Activated CD4-positive, alpha-beta T cell treated with anti-CD3 and anti-CD28 coated beads, Interleukin-2, amount 10 ng/mL, durations not matched to agents 7 days and 5 days (primary cell): ENCODE measurements at places on chromosomes 16 and 17. TPM values are rescaled to one million over a fixed set of nuclear protein-coding genes. Genes with fewer than 3 reads are reported as not detected.

KRT33B gene
- not detected for total RNA-seq

- no peaks in the 10 kb centered on the region for H3K27me3 ChIP-seq
- DNase-seq = no peak
- H3K27ac ChIP-seq = no peak overlapping the region
- H3K4me3 ChIP-seq = no peak overlapping the region
- H3K4me1 ChIP-seq = peaks cover 63% of the 10 kb centered on the region
Observed at GRCh38 chr17:27521281-27522027, 65.2 kb downstream of the KSR1 start.

GRCh38 chr16:48534601-48535340 is 75.2 kb downstream of the N4BP1 start:
- H3K27me3 ChIP-seq = no peaks in the 10 kb centered on the region
- H3K27ac ChIP-seq = no peak overlapping the region
- DNase-seq = no peak
- H3K36me3 ChIP-seq = peaks cover 10% of the 10 kb centered on the region
- H3K4me3 ChIP-seq = no peak overlapping the region
- peaks cover 19% of the 10 kb centered on the region for H3K4me1 ChIP-seq

PRRT2 gene
- total RNA-seq = 0.98 TPM

EPOP gene
- total RNA-seq = 7.5 TPM

DNA sequence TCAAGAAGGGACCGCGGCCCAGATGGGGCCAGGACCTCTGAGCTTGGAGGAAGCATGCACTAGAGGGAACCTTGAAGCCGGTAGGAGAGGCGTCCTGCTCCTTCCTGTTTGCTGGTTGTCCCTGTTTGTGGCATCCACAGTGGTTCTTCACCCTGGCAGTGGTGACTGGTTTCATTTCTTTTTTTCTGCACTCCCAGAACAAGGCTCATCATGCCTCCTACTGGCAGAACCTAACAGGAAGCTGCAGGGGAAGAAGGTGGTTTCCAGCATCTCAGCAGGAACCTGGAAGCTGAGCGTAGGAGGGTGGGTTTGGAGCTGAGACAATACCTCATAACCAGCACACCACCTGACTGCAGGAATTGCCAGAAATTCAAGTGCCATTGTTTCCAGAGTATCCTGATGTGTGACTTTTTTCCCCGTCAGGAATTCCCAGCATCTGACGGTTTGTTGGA is 5.8 kb downstream of the TMEM231 start:
- no peak overlapping the region for H3K27ac ChIP-seq
- H3K4me3 ChIP-seq = no peak overlapping the region
- peak; percentile 54 for DNase-seq
- no peaks in the 10 kb centered on the region for H3K36me3 ChIP-seq
- peaks cover 12% of the 10 kb centered on the region for H3K27me3 ChIP-seq

DNA sequence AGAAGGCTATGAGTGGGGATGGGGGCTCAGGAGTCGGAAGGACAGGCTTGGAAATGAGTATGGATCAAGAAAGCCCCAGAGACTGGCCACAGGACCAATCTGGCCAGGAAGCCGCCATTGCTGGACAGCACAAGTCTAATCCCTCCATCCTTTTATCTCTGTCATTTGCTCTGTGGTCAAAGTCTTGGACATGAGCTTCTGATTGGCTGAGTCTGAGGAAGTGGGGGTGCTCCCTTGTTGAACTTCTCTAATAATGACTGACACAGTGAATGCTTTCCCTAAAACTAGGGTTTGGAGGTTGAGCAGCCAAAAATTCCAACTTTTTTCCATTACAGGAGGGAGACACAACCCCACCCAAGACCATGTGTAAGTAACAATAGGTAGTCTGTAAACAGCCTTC is 97.4 kb downstream of the MARF1 start:
- no peaks in the 10 kb centered on the region for H3K36me3 ChIP-seq
- no peaks in the 10 kb centered on the region for H3K4me1 ChIP-seq
- no peaks in the 10 kb centered on the region for H3K27me3 ChIP-seq
- no peak overlapping the region for H3K4me3 ChIP-seq
- no peak overlapping the region for H3K27ac ChIP-seq

CARD14 gene
- not detected for total RNA-seq

TMEM220 gene
- total RNA-seq = 0.42 TPM

- H3K27me3 ChIP-seq = no peaks in the 10 kb centered on the region
- no peak overlapping the region for H3K4me3 ChIP-seq
- peaks cover 70% of the 10 kb centered on the region for H3K4me1 ChIP-seq
Observed at GRCh38 chr17:27572665-27573064, 58.3 kb upstream of the LGALS9 start.

- no peak overlapping the region for H3K4me3 ChIP-seq
- peaks cover 9% of the 10 kb centered on the region for H3K4me1 ChIP-seq
- H3K27me3 ChIP-seq = no peaks in the 10 kb centered on the region
- peaks cover 24% of the 10 kb centered on the region for H3K36me3 ChIP-seq
- H3K27ac ChIP-seq = no peak overlapping the region
- DNase-seq = no peak
Observed at GRCh38 chr17:76568811-76569221, 16.8 kb downstream of the ST6GALNAC2 start.

- H3K36me3 ChIP-seq = peaks cover 15% of the 10 kb centered on the region
- DNase-seq = no peak
- peak overlapping the region; percentile 66 for H3K27ac ChIP-seq
- H3K4me3 ChIP-seq = peak overlapping the region; percentile 88
- peaks cover 22% of the 10 kb centered on the region for H3K4me1 ChIP-seq
Observed at GRCh38 chr17:81516439-81516838, 3.8 kb upstream of the ACTG1 start.

DNA sequence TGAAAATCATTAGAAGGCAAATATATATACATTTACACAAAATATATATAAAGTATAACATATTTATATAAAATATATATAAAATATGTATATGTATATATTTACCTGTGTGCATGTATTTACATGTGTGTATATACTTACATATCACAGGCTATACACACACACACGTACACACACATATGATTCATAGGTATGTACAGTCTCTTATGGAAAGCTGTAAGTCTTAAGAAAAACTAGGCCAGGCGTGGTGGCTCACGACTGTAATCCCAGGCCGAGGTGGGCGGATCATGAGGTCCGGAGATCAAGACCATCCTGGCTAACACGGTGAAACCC is 14.7 kb downstream of the TOM1L2 start:
- peak overlapping the region; percentile 19 for H3K4me3 ChIP-seq
- no peaks in the 10 kb centered on the region for H3K27me3 ChIP-seq
- H3K4me1 ChIP-seq = peaks cover 70% of the 10 kb centered on the region

APOBR gene
- 21.4 TPM for total RNA-seq

- H3K27ac ChIP-seq = peak overlapping the region; percentile 89
- H3K4me3 ChIP-seq = peak overlapping the region; percentile 89
- no peaks in the 10 kb centered on the region for H3K27me3 ChIP-seq
- H3K36me3 ChIP-seq = peaks cover 11% of the 10 kb centered on the region
Observed at GRCh38 chr16:88649924-88650748, 717 bp downstream of the CYBA start.

BRCA1 gene
- total RNA-seq = 67.4 TPM

DNA sequence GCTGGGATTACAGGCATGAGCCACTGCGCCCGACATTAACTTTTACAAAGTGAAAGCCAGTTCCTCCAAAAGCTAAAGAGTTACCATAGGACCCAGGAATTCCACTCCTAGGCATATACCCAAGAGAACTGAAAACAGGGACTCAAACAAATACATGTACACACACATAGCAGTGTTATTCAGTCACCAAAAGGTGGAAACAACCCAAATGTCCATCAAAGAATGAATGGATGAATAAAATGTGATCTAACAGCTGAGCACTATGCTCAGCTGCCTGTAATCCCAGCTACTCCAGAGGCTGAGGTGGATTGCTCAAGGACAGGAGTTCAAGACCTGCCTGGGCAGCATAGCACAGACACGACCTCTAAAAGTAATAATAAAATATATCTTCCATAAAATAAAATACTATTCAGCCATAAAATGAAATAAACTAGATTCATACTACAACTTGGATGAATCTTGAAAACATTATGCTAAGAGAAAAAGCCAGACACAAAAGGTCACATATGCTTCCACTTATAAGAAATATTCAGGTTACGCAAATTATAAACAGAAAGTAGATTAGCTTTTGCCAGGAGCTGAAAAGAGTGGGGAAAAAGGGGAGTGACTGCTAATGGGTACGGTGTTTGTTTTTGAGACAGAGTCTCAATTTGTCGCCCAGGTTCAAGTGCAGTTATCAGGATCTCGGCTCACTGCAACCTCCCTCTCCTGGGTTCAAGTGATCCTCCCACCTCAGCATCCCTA is 9.3 kb upstream of the USP7 start:
- peaks cover 14% of the 10 kb centered on the region for H3K27me3 ChIP-seq
- no peaks in the 10 kb centered on the region for H3K36me3 ChIP-seq
- no peak overlapping the region for H3K4me3 ChIP-seq
- no peak for DNase-seq
- no peaks in the 10 kb centered on the region for H3K4me1 ChIP-seq

DNA sequence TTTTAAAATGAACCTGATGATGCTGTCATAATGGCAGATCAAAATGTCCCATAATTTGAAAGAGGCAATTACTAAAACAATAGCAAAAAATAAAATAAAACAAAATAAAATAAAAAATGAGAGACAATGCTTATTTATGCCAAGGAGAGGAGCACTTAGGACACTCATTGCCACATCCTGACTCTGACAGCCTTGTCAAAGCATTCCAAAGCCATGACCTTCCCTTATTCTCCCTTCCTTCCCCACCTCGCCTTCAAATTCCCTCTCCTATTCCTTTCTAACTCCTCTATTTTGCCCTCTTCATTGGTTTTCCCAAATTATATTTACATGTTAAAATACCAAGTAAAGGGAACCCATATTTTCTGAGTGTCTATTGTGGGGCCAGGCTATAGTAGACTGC is 220.0 kb downstream of the CDH13 start:
- DNase-seq = no peak
- no peak overlapping the region for H3K27ac ChIP-seq
- H3K4me1 ChIP-seq = no peaks in the 10 kb centered on the region
- no peaks in the 10 kb centered on the region for H3K27me3 ChIP-seq
- H3K4me3 ChIP-seq = no peak overlapping the region

DNA sequence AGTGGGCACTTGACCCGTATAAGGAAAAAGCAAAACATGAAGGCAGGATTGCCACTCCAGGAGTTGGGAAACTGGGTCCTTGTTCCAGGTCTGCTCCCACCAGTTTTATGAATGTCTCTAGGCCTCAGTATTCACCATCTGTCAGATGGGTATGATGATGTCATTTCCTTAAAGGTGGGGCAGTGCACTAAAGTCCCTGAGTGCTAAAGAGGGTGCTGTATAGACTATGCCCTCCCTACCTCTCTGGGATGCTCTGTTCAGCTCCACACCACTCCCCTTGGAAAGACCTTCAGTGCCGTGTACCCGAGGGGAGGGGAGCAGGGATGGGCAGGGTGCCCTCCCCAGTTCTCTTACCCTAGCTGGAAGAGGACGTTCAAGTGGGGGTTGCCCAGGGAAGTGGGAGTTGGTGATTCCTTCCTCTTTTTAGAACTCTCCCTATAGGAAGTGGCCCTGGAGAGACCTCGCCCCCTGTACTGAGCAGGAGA is 2.2 kb downstream of the LASP1 start:
- peak overlapping the region; percentile 90 for H3K4me3 ChIP-seq
- H3K27ac ChIP-seq = peak overlapping the region; percentile 88
- H3K4me1 ChIP-seq = peaks cover 72% of the 10 kb centered on the region
- H3K27me3 ChIP-seq = no peaks in the 10 kb centered on the region

GRCh38 chr16:12208341-12209035 is 232.0 kb downstream of the SNX29 start:
- no peak overlapping the region for H3K27ac ChIP-seq
- no peak overlapping the region for H3K4me3 ChIP-seq
- no peaks in the 10 kb centered on the region for H3K36me3 ChIP-seq

DNA sequence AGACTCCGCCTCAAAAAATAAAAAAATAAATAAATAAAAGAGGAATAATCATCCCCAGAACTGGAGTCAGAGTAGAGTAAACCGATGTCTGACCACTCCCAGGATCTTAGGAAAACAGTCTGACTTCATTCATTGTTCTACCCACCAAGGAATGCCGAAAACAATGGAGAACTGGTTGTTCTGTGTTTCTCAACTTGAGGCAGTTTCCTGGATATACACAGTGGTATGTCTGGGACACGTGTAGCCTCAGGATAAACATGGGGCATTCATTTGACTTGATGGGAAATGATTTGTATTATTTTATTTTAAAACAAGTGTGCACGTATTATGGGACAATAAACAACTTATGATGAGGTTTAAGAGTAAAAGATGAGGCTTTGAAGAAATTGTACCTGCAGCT is 32.8 kb upstream of the PAFAH1B1 start:
- H3K27me3 ChIP-seq = peaks cover 3% of the 10 kb centered on the region
- no peak overlapping the region for H3K27ac ChIP-seq
- DNase-seq = no peak
- H3K4me1 ChIP-seq = peaks cover 6% of the 10 kb centered on the region
- no peaks in the 10 kb centered on the region for H3K36me3 ChIP-seq

DNA sequence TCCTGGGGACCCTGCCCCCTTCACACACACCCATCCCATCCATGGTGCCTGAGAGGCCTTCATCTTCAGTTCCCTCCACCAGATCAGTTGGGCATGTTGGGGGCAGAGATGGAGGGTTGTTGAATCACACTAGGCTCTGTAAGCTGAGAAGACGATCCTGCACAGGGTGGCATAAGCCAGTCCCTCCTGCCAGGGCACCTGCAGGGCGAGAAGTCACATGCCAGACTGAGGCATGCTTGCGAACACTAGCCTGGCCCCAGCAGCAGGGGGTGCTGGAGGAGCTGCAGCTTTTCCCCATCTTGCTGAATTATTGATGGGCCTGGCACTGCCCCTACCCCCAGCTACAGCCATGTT is 6.1 kb upstream of the TBX2 start:
- H3K27ac ChIP-seq = no peak overlapping the region
- peaks cover 30% of the 10 kb centered on the region for H3K27me3 ChIP-seq
- peaks cover 7% of the 10 kb centered on the region for H3K4me1 ChIP-seq
- DNase-seq = no peak
- H3K4me3 ChIP-seq = no peak overlapping the region
- H3K36me3 ChIP-seq = no peaks in the 10 kb centered on the region

DNA sequence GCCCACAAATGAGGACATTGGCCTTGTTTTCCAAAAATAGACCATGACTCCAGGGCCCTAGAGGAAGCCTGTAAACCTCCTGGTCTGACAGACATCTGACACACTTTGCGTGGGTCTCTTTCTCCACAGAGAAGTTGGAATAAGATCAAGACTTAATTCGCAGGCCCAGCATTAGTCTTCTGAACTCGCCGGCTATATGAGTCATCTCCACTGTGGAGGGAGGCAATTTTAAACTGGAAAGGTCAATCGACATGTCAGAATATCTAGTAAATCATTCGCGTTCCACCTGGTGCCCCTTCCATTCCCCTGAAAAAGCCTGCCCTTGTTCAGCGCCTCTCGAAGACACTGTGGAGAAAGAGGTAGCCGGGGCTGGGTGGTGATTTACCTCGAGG is 140.1 kb downstream of the CLEC16A start:
- peaks cover 86% of the 10 kb centered on the region for H3K4me1 ChIP-seq
- H3K27me3 ChIP-seq = no peaks in the 10 kb centered on the region
- peak overlapping the region; percentile 3 for H3K27ac ChIP-seq
- peaks cover 29% of the 10 kb centered on the region for H3K36me3 ChIP-seq
- no peak overlapping the region for H3K4me3 ChIP-seq
- no peak for DNase-seq
